ENCODE measurements at places on chromosomes 5 and 9. TPM values are rescaled to one million over a fixed set of nuclear protein-coding genes. Genes with fewer than 3 reads are reported as not detected.

GRCh38 chr5:7770436-7770835 lies 80.5 kb downstream of the CFAP90 start:
- DNase-seq: no peak

DNA sequence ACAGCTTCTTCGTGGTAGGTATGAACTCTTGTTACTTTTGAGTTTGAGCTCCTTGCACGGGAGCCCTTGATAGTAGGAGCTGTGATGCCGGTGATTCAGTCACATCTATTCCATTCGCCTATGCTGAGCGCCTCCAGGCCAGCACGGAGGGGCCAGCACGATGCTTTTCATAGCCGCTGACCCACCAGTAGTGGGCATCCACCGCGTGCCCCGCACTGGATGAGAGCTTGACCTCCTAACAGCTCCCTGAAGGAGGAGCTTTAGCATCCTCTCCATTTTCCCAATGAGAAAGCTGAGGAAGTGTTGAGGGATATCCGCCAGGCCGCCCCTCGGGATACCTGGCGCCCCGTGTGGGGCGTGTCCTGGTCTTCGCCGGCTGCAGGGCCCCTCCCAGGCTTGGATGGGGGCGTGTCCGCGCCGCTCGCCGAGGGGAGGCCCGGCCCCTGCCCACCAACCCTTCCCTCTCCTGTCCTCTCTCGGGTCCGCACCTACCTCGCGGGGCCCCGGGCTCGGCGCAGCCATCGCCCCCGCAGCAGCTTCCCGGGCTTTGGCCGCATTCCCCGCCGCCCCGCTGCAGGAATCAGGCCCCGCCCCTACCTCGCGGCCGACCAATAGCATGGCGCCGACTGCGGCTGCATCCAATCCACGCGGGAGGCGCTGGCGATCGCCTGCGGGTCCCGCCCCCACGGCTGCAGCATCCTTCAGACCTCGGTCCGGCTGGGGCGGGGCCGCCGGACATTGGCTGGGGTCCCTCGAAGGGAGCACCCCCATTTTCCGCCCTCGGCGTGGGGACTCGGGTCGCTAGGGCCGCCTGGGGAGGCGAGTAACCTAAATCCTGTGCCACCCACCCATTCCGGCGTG lies at the start of gene PIP5KL1:
PIP5KL1 (minus strand) TSS at position 547 of the 861 bp plus-strand sequence; CDS start at position 522, 25 bp downstream.
- no peak for DNase-seq

GRCh38 chr5:145943674-145944121 lies 7.3 kb downstream of the SH3RF2 start:
- no peak for DNase-seq

Gene MTREX
- 97.0 TPM for total RNA-seq

DNA sequence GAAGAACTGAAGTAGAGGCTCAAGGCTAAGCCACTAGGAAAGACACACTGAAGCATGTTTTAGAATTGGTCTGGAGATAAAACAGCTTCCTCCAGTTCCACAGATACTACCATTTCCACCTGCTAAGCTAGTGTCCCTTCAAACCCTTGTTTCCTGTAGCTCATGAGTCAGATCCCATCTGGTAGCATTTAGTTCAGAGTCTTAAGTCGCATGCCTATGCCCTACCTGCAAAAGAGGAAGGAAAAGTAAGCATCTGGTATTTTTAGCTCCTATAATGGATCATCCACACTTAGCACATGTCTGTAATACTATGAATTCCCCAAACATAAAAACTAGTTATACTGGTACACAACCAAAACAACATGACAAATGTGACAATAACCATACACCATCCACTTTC lies 92.1 kb downstream of the CDKN2A start:
- DNase-seq: no peak

GRCh38 chr5:169602535-169602934 lies 19.0 kb downstream of the SPDL1 start:
- DNase-seq: no peak

GRCh38 chr5:143316844-143317631 lies 86.4 kb downstream of the NR3C1 start:
- DNase-seq: no peak
